ENCODE measurements at places on chromosomes 5 and 9.

- no peak for DNase-seq
Measured at GRCh38 chr9:35237311-35237710, 75.5 kb downstream of the UNC13B start.

DNA sequence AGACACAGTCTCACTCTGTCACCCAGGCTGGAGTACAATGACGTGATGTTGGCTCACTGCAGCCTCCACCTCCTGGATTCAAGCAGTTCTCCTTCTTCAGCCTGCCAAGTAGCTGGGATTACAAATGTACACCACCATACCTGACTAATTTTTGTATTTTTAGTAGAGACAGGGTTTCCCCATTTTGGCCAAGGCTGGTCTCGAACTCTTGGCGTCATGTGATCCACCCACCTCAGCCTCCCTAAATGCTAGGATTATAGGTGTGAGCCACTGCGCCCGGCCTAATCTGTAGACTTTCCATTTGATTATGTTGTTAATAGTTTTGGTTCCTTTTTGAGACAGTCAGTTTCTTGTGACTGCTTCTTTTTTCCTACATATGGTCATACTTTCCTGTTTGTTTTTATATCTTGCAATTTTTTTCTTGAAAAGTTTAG, 31.0 kb downstream of the MTREX start:
- no peak for DNase-seq

DNA sequence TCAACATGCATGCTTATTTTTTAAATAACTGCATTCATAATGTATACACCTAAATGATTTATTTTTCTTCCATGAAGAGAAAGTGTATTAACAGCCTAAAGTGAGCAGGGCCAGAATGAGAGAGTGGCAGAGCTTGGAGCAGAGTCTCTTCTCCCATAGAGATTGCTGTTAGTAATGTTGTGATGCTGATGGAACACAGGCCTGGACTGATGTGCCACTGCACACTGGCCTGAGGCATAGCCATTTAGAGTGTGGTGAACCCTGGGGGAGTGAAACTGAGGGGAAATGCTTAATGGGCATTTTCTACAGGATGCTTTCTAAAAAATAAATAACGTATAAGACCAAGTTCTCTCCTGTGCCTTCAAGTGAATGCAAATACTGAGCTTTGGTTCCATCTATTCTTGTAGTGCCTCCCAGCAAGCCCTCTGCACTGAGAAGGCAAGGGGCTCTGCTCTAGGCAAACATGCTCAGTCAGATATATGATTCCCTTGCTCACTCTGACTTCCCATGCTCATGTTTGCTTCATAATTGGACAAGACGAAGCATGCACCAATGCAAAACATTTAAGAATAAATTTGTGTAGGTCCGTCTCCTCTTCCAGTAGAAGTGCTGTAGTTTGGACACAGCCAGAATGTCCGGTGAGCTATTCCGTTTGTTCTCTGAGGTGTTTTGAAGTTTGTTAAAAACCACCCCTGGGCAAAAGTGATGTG, 185.7 kb downstream of the PBX3 start:
- no peak for DNase-seq

GRCh38 chr9:78562021-78562420, 265.1 kb downstream of the PSAT1 start:
- DNase-seq, result no peak

GRCh38 chr9:98504298-98505282, 204.1 kb downstream of the GABBR2 start:
- DNase-seq, result no peak

GRCh38 chr5:6483880-6484382, 35.3 kb downstream of the UBE2QL1 start:
- no peak for DNase-seq

- no peak for DNase-seq
Measured at GRCh38 chr9:92965061-92965758, 17.9 kb downstream of the FGD3 start.

DNA sequence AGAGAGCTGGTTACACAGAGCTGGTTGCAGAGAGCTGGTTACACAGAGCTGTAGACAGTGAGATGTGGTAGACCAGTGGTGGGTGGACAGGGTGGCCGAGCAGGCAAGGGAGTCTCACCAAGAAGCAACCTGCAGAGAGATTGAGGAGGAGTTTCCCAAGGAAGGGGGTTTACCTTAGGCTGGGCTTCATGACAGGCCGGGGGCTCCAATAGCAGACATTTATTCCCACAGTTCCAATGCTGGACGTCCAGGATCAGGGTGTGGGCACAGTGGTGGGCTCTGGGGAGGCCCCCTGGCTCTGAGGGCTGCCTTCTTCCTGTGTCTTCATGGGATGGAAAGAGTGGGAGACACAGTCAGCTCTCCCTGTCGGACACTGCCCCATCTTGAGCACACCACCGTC, 386.9 kb upstream of the IRX4 start:
- no peak for DNase-seq

- no peak for DNase-seq
Measured at GRCh38 chr5:180160215-180160614, 48.8 kb downstream of the RASGEF1C start.

Measured in left cardiac atrium (tissue), 4 donors.